Stimulated activated CD8-positive, alpha-beta memory T cell treated with anti-CD3 and anti-CD28 coated beads, Interleukin-4, amount 100 ng/mL, for 4 hours (primary cell): ENCODE measurements at places on chromosomes 16 and 17.

DNA sequence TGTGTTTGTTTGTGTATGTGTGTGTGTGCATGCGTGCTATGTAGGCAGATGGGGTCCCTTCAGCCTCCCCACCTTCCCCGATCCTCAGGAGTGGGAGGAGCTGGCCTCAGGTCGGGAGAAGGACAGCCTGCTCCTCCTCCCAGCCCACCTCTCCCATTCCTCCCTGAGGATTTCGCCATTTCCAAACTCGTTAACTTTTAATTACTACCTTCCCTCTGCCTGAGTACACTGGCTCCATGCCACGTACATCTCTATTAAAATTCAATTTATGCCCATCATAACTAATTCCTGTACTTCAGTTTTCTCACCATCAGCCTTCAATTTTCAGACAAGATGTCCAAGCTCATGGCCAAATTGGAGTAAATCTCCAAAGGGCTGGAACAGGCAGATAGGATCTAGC, 148.6 kb downstream of the SDK2 start:
- DNase-seq = no peak

- DNase-seq = no peak
Measured at GRCh38 chr16:27706866-27707685, 157.1 kb downstream of the KATNIP start.

GRCh38 chr17:60060474-60060873, 18.2 kb downstream of the HEATR6 start:
- DNase-seq = no peak

DNA sequence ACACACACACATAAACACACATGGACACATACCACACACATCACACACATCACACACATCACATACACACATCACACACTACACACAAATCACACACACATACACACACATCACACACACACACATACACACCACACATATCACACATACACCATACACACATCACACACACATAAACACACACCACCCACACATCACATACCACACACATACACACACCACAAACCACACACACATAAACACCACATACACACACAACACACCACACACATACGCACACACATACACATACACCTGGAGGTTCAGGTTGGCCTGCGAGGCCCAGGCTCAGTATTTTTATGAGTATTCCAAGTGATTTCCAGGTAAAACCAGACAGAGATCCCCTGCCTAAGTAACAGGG, 279.5 kb downstream of the FOXL1 start:
- DNase-seq = no peak

- no peak for DNase-seq
Measured at GRCh38 chr17:15085890-15086677, 179.0 kb downstream of the PMP22 start.

- no peak for DNase-seq
Measured at GRCh38 chr17:8019665-8020650, 17.5 kb downstream of the GUCY2D start.

DNA sequence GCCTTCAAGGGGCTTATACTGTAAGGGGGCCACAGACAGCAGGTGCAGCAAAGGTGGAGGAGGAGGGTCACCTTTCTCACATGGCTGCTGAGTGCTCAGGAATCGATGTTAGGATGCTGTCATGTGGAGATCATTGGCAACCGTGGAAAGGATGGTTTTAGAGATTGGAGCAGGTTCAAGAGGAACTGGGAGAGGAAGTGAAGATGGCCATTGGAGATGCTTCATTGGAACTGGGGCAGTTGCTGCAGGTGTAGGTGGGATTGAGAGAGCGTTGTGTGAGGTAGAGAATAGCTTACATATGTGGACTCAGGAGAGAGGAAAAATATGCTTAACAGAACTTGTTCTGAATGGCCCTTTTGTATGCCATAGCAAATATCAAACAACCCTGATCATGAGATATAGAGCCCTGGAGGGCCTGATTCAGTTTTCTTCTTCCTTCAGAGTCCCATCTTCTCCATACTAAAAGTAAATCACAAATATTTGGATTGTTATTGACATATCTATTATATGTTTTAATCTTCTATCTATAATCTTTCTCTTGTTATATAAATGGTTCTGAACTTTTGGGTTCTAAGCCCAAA, 40.8 kb downstream of the LDHD start:
- no peak for DNase-seq

DNA sequence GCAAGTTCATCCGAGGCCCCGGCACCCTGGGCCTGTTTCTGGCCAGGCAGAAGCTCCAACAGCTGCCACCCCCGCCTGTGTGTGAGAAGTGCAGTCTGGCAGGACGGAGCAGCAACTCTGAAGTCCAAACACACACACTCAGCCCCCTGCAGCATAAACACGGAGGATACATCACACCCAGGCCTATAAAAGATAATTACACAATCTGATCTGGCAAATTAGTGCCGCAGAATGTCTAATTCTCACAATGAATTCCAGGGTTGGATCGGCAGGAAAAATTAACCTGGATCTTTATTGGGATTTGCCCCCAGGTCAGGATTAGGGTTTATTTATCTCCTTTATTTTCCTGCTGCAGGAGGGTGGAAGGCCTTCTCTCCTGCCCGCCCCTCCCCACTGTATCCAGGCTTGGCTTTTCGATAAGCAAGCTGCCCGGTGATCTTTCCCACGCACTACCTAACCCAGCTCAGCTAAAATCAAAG, 311.4 kb downstream of the SOX9 start:
- no peak for DNase-seq

- no peak for DNase-seq
Measured at GRCh38 chr16:49698931-49699840, 156.7 kb downstream of the ZNF423 start.

- no peak for DNase-seq
Measured at GRCh38 chr17:42413464-42414040, 9.5 kb downstream of the CAVIN1 start.

GRCh38 chr17:4073983-4074830, 68.6 kb downstream of the ZZEF1 start:
- DNase-seq = no peak

DNA sequence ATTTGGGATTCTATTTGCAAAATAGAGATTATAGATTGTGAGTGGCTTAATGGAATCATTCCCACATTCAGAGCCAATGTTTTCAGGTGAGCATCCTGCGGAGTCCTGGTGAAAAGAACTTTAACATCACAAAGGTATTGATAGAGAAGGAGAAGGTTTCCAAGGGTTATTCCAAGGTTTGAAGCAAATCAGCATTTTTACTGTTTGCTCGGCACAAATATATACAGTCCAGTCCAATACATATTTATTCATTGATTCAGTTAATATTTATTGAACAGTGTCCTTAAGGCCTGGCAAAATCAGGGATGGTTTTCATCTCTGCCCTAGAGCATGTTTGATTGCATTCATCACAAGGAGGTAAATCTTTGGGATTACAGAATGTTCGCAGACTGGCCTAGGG, 6.4 kb downstream of the MPV17L start:
- no peak for DNase-seq

GRCh38 chr17:72967977-72968585, 124.4 kb downstream of the SLC39A11 start:
- no peak for DNase-seq
